ENCODE measurements at places on chromosomes 3 and 15.

DNA sequence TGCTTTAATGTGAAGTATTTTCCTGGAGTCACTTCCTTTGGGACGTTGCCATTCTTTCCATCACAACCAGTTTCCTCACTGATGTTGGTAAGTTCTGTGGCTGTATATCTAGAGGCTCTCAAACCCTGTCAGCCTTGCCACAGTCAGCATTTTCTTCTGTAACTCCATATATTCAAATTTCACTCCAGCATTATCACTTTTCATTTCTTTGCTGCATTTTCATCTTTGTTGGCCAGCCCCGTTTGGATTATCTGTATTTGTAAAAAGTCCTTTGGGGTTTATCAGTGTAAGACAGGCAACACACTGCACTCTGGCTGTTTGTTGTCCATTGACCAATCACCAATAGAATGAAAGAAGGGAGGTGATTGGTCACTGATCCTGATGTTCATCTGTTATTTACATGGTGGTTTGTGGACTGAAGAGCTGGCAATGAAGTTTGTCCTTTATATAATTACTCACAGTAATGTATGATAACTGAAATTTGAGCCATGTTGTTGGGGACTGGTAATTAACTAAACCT lies 20.3 kb downstream of the GMPS start:
- no peak for DNase-seq

- DNase-seq = peak; percentile 54
Observed at GRCh38 chr3:162367429-162368260, 871.0 kb downstream of the OTOL1 start.

DNA sequence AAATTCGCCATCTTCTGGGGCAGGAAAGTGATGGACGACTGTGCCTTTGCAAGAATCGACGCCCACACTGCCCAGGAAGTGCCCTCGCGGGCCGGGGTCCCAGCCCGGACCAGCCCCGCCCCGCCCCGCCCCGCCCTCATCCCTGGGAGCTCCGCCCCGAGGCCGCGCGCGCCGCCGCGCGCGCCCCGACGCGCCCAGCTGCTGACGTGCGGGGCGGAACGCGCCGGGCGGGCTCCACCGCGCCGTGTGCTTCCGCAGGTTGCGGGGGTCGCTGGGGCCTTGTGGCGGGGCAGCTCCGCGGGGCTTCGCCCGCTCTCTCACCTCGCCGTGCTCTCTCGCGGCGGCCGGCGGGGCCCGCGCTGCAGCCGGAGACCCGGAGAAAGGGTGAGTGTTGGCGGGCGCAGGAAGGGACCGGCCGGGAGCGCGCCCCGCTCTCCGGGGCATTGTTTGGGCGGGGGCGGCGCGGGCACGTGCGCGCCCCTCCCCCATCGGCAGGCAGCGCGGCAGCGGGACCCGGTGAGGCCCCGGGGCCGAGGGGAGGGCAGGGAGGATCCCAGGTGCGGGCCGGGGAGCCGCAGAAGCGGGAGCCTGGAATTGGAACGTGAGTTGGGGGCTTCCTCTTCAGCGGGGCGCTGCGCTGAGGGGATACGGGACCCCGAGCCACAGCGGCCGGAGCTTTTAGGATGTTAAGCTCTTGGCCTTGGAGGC lies at the start of gene YEATS2:
TSS of gene YEATS2 (plus strand) at position 188 of the 708 bp plus-strand sequence. CDS start 17,366 bp downstream, outside the sequence.
- DNase-seq = peak; percentile 76

DNA sequence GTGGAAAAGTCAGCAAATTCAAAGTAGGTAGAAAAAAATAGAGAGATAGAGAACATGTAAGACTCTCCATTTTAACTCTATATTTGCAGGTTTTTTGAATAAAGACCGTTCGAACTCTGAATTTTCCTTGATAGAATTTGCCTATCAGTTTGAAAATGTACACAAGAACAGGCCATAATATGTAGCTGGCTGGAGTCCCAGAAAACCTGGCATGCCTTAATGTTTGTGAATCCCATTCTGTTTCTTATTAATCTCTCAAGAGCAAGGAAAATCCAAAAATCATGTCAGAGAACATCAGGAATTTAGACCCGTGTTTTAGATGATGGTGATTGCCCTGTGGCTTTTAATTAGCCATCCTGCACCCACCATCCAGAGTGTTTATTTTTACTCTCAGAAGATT lies 7.2 kb upstream of the CFAP161 start:
- no peak for DNase-seq

DNA sequence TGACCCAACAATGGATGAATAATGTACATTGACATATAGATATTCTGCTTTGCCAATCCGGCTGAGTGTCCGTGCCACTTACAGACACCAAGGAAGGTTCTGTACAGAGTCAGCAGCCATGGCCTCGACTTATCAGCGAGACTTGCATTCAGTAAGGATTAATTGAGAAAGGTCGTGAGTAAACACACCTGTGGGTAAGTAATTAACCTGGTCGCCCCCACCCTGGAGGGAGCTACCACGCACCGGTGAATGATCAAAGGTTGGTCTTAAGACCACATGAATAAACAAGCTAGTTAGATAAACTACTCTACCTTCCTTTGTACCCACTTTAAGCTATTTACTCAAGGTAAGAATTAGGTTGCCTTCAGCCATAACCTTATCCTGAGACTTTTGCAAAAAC lies 66.5 kb upstream of the MFGE8 start:
- DNase-seq = no peak

DNA sequence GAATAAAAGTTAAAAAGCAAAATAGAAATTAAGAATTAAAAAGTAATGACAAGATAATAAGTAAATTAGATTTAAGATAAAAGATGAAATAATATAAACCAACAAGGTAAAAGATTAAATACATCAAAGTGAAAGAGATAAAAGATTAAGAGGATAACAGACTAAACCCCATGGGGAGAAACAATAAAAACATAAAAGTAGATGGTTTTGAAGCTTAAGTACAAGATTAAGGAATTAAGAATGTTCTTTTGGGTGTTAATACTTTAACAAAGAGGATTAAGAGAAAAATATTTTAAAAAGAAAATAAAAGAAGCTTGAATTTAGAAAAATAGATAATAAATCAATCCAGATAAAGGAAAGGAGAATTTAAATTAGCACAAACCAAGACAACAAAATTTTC lies 85.4 kb downstream of the SQOR start:
- no peak for DNase-seq
